ENCODE measurements at places on chromosomes 6 and 20.

- DNase-seq, result no peak
Observed at GRCh38 chr6:1773700-1774099, 164.0 kb downstream of the FOXC1 start.

DNA sequence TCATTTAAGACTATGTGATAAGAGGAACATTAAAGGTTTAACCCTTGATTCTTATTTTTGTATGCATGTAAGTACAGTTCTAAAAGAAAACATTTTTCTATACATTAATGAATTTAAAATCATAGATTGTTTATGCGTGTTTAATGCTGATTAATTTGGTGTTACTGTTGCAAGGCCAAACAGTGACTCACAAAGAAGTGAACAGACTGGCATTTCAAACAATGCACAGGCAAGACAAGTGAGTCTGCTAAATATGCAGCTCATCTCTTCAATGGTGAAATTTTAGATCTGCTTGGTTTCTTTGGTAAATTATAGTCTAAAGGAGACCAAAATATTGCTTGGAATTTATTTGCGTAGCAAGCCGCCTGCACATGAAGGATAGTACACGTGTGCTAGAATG lies 417.4 kb upstream of the SOX4 start:
- DNase-seq, result no peak

DNA sequence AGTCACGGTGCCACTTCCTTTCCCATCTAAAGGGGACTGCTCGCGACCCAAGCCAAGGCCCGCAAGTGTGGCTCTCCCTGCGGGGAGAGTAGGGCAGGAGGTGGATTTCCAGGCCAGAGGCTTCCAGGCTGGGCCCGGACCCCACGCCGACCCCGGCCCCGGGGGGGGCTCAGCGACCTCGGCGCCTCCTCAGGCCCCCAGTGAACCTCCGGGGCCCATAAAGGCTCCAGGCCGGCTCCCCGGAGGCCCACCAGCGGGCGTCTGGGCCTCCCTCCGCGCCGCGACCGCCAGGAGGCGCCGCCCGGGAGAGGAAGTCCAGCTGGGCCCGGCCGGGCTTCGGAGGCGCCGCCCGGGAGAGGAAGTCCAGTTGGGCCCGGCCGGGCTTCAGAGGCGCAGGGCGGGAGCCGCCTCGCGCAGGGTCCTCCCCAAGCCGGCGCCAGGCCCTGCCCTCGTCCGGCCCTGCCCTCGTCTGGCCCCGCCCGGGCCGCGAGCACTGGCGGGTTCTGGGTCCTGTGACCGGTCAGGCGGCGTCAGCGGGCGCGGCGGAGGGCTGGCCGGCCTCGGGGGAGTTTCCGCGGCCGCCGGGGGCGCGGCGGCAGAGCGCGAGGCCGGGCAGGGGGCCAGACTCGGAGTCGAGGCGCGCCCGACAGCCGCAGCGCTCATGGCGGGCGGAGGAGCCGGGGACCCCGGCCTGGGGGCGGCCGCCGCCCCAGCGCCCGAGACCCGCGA lies at the start of gene RAB32:
TSS of gene RAB32 (plus strand) at position 623 of the 729 bp plus-strand sequence. CDS start at position 662, 39 bp downstream.
- no peak for DNase-seq

GRCh38 chr20:12928755-12929401 lies 79.9 kb upstream of the SPTLC3 start:
- DNase-seq, result no peak

DNA sequence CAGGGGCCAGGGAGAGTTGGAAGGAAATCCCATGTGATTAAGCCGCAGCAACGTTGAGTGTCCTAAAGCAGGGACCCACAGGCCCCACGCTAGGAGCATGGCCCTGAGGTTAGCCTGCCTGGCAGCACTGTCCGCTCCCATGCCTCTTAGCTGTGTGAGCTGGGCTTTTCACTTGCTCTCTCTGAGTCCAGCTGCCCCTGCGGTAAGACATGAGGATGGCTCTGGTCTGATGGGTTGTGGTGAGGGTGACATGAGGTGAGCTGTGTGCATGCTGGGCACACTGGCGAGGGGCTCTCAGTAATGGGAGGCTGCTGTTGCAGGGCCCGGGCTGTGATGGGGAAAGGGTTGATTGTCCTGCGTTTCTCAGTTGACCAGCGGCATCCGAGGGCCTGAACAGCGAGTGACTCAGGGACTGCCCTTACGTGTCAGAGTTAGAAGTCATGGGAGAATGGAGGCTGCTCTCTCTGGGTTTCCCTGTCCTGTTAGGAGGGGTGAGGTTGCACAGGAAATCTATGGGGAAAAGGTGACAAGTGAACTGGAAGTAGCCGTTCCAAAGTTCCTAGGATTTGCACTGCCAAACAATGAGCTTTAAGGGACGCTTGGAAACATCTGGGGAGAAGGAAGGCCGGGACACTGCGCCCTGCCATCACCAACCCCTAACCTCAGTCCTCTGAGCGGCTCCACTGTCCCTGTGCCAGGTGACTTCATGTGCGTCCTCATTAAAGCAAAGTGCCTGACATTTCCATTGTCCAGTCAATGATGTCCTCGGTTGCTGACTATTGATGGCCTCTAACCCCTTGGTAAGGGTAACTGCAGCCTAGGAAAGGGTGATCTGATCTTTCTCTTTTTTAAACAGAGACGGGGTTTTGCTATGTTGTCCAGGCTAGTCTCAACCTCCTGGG lies 51.3 kb downstream of the ADNP start:
- DNase-seq, result no peak

GRCh38 chr20:33814238-33814712 lies 3.1 kb downstream of the CHMP4B start:
- no peak for DNase-seq

GRCh38 chr20:21498635-21499034 lies 15.2 kb downstream of the NKX2-2 start:
- DNase-seq, result no peak

DNA sequence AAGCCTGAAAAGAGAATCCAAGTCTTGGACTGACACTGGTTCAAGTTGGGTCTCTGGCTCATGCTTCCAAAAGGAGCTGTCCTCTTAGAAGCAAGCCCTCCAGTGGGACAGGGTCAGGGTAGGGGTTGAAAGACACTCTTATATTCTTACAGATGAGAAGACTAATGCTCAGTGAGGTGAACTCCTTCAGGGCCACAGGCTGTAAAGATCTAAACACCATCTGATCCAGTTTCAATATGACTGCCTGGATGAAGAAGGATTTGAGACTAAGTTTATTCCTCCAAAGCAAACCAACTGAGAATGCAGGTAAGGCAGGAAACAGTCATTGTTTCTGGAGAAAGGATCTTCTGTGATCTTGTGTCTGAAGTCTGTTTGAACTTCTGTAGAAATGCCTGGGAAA lies 99.0 kb upstream of the TAB2 start:
- no peak for DNase-seq

- no peak for DNase-seq
Observed at GRCh38 chr6:155939253-155939652, 483.6 kb upstream of the NOX3 start.

DNA sequence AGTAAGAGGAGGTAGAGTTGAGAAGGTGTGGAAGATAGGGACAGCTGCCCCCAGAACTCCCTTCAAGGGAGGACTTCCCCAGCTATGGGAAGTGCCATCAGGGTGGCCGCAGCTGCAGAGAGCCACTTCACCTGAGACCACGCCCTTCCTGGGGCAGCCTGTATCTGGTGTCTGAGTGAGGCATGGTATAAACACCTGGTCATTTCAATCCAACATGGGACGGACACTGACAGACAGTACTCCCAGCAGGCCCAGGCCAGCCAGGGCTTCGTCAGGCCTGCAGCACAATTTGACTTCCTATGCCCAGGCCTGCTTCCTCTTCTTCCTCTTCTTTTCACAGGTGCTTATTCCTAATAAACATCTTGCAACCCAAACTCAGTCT lies 4.5 kb downstream of the SOX12 start:
- DNase-seq, result no peak

GRCh38 chr20:23094213-23094896 lies 8.2 kb upstream of the CD93 start:
- no peak for DNase-seq

- no peak for DNase-seq
Observed at GRCh38 chr6:114342826-114343781, at the start of gene HS3ST5. Gene HS3ST5 (minus strand): TSS chr6:114343023. CDS start chr6:114062845, 280,178 bp downstream.

- DNase-seq, result no peak
Observed at GRCh38 chr6:107813555-107814194, 10.4 kb downstream of the SCML4 start.

DNA sequence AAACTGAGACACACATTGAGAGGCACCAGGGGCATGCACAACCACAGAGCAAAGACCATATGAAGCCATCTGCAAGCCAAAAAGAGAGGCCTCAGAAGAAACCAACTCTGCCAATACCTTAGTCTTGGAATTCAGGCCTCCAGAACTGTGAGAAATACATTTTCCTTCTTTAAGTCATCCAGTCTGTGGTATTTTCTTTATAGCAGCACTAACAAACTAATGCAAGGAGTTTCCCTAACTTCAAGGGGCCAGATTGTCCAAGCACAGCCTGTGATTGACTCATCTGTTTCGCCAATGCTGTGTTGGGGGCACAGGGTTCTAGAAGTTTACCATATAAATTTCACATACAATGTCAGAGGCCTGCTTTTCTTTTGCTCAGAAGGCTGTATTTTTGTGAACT lies 364.6 kb downstream of the GJA1 start:
- no peak for DNase-seq

GRCh38 chr6:124057461-124057860 lies 253.8 kb downstream of the NKAIN2 start:
- DNase-seq, result peak; percentile 22

DNA sequence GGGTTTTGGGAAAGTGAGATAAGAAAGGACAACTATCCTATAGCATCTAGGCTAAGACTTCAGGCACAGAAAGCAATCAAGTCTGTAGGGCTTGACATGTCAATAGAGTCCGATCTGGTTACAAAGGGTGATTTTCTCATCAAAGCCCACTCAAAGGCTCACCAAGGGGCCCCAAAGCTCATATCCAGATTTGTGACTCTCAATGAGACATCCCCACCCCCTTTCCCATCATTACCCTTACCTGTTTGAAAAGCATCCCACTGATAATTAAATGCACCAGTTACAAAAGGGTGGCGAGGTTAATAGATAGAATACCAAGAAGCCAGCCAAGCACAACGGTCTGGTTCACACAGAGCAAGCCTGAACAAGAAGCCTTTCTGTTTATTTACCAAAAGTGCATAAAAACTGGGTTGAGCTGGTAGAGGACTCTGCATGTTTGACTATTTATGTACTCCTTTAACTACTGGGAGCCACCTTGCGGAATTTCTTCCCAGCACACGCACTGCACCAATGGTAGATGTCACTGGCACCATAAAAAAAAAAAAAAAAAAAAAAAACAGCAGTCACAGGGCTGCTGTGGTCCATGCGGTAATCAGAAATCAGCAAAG lies 6.1 kb downstream of the JAG1 start:
- DNase-seq, result no peak

- DNase-seq, result no peak
Observed at GRCh38 chr6:134512981-134513391, 195.1 kb upstream of the SGK1 start.

DNA sequence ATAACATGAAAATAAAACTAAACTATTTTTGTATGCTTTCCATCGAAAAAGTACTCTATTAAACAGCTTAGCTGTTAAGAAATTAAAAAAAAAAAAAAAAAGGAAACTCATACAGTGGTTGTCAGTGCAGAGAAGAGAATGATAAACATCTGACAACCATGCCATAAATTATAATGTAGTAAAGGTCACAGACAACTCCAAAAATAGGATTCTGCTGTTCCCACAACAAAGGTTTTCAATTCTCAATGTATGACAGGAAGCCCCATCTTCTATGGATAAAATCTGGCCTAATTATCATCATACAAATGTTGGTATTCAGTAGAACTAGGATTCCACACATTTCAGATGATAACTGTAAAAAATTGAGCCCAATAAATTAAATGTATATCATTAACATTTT lies 5.0 kb downstream of the PLN start:
- DNase-seq, result no peak

- DNase-seq, result no peak
Observed at GRCh38 chr6:123844011-123844410, 40.3 kb downstream of the NKAIN2 start.

GRCh38 chr6:108598305-108598863 lies 37.7 kb downstream of the FOXO3 start:
- no peak for DNase-seq

DNA sequence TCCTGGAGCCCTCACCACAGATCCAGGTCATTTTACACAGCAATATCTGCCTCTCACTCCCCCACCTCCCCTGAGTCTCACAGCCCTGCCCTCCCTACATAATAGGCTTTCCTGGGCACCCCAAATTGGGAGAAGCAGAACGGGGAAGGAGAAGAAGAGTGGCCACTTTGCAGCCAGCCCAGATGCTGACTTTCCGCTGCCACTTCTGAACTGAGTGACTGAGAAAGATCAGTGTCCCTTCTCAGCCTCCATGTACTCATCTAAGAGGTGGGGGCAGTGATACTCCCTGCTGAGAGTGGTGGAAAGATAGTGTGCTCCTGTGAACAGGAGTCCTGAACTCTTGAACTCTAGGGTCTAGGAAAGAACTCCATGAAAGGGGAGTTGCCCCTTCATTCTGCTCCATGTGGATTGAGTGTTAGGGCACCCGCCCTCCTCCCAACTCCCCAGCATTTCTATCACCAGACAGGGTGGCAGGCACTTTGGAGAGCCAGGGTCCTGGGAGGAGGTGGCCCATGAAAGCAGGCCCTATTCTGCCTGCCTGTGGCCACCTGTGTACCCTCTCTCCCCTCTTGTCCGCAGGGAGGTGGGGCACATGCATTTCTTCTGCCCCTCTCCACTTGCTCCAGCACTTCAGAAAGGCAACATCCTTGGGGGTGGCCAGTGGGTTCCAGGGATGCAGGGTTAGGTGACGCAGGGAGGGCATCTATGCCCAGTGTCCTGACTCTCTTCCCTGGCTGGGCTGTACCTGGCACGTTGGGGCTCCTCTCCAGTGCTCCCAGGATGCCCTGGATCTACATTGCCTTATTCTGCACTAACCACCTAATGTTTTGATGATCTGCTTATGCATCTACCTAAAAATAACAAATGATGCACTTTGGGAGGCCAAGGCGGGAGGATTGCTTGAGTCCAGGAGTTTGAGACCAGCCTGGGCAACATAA lies 38.3 kb upstream of the MRPS18A start:
- DNase-seq, result no peak

DNA sequence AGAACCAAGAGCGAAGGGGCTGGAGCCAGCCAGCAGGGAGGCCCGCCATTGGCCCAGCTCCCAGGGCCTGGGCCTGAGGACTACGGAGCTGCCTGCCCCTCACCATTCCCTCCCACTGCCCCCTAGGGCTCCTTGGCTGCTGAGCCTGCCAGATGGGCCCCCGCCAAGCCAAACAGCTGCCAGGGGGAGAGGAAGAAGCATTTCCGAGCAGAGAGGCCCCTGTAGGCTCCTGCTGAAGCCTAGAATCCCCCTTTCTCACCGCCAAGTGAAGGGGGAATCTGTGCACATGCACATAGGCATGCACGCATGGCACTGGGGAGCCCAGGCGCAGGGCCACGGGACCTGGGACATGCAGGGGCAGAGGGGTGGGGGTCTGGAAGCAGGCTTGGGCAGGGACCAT lies 28.5 kb upstream of the MRPS18A start:
- peak; percentile 82 for DNase-seq

- peak; percentile 78 for DNase-seq
Observed at GRCh38 chr6:38212579-38212978, 393.1 kb downstream of the ZFAND3 start.

- no peak for DNase-seq
Observed at GRCh38 chr20:36197271-36197670, 39.0 kb upstream of the AAR2 start.

Data from NCI-H1092 (cell line).